Activated T-cell treated with anti-CD3 and anti-CD28 coated beads, Interleukin-2, amount 50 U/mL, for 24 hours (primary cell): ENCODE measurements at places on chromosomes 11 and 22.

- no peak for DNase-seq
Observed at GRCh38 chr11:13026722-13027121, 17.6 kb downstream of the RASSF10 start.

GRCh38 chr22:49936973-49937757 lies 18.7 kb downstream of the CRELD2 start:
- DNase-seq = no peak

GRCh38 chr11:90221803-90222458 lies 918 bp downstream of the CHORDC1 start:
- DNase-seq = no peak

GRCh38 chr11:78564490-78565467 lies 9.9 kb downstream of the NARS2 start:
- DNase-seq = no peak

GRCh38 chr11:119625206-119625978 lies 103.6 kb downstream of the NECTIN1 start:
- no peak for DNase-seq

DNA sequence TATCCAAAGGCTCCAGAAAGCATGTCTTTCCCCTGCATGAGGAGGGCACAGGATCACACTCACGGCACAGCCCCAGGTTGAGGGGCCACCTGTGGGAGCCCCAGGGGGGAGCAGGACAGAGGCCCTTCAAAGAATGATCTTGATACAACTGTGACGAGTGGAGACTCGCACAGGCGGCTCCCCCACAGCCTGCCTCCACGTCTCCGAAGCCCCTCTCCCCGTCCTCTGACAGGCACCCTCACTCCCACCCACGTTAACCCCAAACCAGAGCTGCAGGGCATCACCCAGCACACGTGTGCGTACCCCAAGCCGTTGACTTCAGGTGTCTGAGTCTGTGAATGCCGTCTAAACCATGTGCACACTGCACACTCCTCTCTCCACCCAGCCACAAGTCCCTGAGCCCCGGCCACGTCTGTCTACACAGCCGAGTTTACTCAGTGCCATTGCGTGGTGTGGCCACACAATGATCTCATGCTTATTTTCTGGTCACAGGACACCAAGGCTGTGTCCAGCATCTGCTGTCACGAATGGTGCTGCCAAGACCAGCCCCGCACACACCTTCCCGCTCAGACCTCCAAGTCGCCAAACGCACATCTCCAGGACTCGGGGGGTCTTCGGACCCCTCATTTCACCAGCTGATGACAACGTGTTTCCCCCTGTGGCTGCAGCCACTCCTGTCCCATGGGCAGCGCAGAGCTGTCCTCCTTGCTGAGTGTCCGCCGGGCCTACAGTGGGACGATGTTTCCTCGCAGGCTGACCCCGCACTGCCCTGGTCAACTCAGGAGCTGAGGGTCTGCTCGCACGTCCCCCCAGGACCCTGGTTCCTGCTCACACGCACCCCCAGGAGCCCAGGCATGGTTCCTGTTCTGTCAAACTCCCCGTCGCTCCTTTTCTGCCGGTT lies 251.2 kb downstream of the BRD1 start:
- peak; percentile 22 for DNase-seq
